ENCODE measurements at places on chromosomes 3 and 15. TPM values are rescaled to one million over a fixed set of nuclear protein-coding genes. Genes with fewer than 3 reads are reported as not detected.
A peak's percentile ranks its signal among the peaks of the same experiment; 100 is the strongest.

DNA sequence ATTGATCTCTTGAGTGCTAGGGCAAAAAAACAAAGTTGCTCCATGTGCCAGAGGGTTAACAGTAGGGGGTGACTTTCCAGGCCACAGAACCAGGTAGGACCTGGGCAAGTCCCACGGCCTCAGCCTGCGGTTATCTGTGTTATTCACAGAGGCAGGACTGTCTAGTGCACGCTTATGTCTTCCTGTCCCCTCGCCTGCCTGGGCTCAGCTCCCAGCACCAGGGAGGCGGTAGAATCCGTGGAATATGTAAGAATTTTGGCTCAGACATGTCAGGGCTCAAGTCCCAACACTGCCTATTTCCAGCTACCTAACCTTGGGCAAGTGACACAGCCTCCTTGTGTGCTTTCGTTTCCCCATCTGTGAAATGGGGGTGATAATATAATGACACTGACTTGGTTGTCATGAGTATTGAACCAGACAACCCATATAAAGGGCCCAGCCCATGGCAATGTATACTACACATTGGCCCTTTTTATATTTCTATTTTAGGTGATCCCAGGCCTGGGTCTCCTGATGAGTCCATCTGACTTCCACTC lies 44.3 kb upstream of the FLNB start:
- DNase-seq, result no peak

DNA sequence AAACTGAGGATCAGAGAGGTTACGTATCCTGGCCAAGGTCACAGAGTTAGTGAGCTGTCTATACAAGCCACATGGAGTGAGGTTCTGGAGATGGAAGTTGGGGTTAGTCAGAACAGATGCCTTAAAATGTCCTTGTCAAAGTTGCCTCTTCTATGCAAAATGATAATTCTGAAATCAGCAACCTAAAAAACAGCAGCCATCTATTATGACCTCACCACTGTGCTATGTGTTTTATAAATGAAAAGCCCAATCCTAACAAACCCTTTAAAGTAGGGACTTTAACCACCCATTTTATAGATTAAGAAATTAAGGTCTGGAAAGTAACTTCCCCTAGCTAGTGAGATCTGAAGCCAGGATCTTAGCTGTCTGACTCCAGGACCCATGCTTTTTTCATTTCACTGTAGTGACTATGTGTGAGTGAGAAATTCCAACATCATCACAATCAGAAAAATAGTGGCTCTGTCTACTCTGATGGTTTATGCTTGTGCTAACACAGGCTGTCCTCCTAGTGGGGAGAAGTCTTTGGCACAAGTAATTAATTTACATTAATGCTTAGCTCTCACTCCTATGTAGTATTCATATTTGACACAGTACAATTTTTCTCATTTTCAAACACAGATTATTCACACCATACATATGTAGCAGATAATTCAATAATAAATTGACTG lies 143.6 kb downstream of the ANO10 start:
- DNase-seq, result no peak

GRCh38 chr3:100407977-100408532 lies 6.7 kb downstream of the LNP1 start:
- DNase-seq, result no peak

GRCh38 chr3:3800685-3801493 lies 1.7 kb downstream of the LRRN1 start:
- no peak for DNase-seq

The POMGNT2 gene
- 6.9 TPM for total RNA-seq

GRCh38 chr15:68667800-68668625 lies 89.2 kb downstream of the CORO2B start:
- no peak for DNase-seq

- no peak for DNase-seq
Observed at GRCh38 chr3:171951597-171951996, 87.8 kb upstream of the FNDC3B start.

The CIB2 gene
- 4.3 TPM for total RNA-seq

GRCh38 chr3:14721126-14721864 lies 46.4 kb downstream of the C3orf20 start:
- no peak for DNase-seq

The NR1I2 gene
- not detected for total RNA-seq

The A4GNT gene
- total RNA-seq, result not detected

- no peak for DNase-seq
Observed at GRCh38 chr15:101055411-101055810, 136.3 kb downstream of the LRRK1 start.

DNA sequence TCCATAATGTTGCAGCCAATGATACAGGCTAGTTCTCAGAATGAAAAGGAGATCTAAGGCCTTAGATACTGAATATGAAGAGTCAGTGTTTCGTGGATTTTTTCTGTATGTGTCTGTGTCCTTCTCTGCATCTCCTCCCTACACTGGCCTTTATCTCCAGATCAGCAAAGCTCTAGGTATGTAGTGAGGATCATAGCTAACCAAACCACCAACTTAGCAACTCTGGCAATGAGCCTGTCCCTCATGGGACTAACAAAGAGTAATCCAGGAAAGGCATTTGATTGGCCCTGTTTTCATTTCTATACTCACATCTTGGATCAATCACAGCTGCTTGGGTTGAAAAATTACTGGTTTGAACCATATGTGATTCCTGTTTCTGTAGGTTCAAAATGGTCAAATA lies 18.6 kb upstream of the CNTN3 start:
- DNase-seq, result no peak

DNA sequence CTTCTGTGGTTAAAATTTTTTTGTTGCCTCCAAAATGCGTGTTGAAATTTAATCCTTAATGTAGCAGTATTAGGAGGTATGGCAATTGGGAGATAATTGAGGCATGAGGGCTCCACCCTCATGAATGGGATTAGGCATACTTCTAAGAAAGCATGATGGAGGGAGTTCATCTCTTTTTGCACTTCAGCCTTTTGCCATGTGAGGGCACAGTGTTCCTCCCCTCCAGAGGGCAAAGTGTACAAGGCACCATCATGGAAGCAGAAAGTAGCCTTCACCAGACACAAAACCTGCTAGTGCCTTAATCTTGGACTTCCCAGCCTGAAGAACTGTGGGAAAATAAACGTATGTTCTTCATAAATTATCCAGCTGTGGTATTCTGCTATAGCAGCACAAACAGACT lies 429.5 kb downstream of the ZIC1 start:
- peak; percentile 6 for DNase-seq

DNA sequence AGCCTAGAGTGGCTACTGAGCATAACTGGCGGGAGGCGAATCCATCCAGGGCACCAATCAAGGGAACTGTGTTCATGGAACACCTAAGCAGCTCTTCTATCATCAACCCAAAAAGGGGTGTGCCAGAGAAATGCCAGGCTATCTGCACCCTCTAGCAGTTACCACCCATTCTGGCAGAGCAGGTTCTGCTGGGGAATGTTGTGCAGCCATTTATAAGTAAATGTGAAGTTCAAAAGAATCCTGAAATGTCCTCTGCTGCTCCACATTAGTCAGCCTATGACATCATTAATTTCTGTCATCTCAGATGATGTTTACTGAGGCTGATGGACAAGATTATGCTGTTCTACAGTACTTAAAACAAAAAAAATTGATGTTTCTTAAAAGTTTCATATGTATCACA lies 7.7 kb downstream of the SKIC8 start:
- DNase-seq, result no peak

The TMEM45A gene
- 13.7 TPM for total RNA-seq

GRCh38 chr3:112781599-112781998 lies 65.1 kb downstream of the CD200R1L start:
- DNase-seq, result peak; percentile 52

DNA sequence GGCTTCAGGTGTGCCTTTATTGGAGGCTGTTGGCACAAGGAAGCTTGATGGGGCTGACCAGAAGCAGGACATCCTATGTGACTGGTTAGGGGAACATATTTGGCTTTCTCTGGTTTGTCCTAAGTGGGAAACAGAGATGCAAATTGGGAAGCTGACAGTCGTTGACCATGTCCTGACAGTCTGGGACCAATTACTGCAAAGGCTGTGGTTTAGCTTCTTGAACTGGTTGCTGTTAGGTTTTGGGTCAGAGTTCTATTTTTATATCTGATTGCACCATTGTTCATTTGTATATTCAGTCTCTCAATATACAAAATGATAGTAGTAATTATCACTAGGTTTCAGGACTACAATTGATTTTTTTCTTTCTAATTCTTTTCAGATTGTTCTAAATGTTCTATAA lies 36.8 kb downstream of the SNTN start:
- no peak for DNase-seq

DNA sequence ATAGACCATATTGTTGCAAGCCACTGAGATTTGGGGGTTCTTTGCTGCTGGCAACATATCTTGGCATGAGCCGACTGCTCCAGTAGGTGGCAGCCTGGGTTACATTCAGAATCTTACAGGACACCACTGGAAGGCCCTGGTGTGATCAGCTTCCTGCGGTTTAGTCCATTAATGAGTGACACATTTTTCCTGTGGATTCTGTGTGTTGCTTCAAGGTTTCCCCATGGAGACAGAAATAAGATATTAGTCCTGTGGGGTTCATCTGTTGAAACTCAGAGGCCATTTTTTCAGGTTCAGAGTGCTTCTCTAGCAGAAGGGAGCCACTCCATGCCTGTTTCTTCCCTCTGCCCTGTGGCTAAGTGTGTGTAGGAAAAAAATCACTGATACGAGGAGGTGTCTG lies 116.2 kb downstream of the MFSD1 start:
- DNase-seq, result peak; percentile 74

GRCh38 chr3:127590282-127590592 lies 296 bp downstream of the TPRA1 start:
- no peak for DNase-seq

DNA sequence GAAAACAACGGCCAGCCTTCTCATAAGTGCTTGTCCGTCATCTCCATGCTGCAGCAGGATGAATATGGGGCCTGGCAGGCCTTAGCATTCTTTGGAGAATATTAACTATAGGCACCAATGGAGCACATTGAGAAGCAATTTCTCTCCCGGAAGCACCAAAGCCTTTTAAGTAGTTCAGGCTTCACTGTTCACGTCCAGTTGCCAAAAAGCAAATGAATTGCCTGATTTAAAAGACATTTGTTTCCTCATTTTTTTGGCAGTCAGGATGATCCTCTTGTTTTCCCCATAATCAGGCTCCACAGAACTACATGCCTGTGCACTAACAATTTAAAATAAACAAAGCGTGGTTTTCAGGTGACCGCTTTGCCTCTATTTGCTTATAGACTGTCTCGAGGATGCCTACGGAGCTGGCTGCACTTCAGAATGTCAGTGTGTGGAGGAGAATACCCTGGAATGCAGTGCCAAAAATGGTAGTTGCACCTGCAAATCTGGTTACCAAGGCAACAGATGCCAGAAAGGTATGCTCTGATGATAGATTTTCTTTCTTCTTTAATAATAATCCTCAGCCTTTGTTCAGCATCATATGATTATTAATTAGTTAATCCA lies 725.2 kb upstream of the GOLIM4 start:
- no peak for DNase-seq

The TERC gene
- 124 TPM for total RNA-seq

- DNase-seq, result no peak
Observed at GRCh38 chr15:88571852-88572259, 25.4 kb upstream of the DET1 start.

The HGD gene
- 0.57 TPM for total RNA-seq

DNA sequence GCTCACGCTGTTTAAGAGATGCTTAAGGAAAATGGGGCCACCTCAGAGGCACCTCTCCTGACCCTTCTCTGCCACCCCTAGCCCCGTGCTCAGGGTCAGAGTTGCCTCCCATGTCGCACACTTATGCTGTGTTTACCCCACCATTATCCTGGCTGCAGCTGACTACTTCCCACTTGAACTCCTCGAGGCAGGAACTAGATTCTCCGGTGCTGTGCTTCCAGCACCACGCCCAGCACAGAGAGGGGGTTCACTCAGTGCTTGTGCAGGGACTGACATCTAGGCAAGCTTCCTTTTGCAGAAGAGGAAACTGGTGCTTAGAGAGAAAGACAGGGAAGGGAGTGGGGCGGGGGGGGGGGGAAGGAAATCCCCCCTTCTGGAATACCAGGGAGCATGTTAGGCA lies 340.1 kb downstream of the RORA start:
- no peak for DNase-seq

GRCh38 chr15:80562033-80562432 lies 133.1 kb upstream of the ABHD17C start:
- DNase-seq, result peak; percentile 43

DNA sequence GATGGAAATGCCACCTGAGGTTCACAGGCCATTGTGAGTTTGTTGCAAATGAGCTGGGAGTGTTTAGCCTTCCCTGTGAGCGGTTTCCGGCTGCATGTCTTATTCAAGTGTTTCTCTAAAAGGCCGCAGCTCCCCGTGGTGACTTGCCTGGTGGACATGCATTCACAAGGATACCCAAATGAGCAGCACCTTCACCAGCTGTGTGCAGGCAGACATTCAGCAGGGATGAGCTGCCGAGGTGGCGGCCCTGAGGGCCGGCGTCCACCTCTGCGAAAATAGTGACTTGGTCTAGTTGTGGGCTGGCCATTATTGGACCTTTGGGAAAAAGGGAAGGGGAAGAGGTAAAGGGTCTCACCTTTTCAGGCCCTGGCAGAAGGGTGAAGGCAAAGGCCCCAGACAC lies 23.4 kb downstream of the SPSB4 start:
- DNase-seq, result no peak

DNA sequence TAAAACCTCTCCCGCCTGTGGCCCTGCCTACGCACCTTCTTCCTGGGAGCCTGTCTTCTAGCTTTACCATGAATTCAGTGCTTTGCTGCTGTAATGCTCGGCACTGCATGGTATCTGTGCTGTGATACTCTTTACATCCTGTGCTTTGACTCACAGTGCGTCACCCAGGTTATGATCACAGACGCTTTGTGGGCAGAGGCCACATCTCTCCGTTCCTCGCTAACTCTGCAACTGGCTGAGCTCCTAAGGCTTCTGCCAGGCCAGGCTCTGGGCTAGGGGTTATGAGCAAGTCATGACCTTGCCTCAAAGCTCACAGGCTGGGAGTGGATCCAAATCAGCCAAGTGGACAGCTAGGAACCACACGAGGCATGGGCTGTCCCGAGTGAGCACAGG lies 23.2 kb downstream of the SPTBN5 start:
- DNase-seq, result peak; percentile 34

DNA sequence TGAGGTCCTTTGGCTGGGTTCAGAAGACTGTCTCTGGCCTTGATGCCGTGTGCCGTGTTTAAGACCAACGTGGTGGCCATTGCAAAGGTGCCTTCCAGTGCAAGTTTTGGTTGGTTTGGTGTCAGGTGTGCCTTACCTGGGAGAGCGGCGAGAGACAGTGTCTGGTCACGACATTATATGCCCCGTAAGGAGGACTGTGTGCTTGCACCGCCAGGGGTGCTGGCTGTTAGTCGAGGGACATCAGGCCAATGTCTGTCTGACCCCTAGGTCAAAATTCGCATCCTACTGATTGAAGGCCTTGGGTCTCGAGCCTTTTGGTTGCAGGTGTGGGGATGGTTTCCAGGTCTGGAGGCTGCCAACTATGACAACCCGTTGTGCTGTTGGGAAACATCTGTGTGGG lies 111.9 kb downstream of the SNRPN start:
- no peak for DNase-seq
